Motor neuron (in vitro differentiated cells): ENCODE measurements at places on chromosomes 5 and 9.

DNA sequence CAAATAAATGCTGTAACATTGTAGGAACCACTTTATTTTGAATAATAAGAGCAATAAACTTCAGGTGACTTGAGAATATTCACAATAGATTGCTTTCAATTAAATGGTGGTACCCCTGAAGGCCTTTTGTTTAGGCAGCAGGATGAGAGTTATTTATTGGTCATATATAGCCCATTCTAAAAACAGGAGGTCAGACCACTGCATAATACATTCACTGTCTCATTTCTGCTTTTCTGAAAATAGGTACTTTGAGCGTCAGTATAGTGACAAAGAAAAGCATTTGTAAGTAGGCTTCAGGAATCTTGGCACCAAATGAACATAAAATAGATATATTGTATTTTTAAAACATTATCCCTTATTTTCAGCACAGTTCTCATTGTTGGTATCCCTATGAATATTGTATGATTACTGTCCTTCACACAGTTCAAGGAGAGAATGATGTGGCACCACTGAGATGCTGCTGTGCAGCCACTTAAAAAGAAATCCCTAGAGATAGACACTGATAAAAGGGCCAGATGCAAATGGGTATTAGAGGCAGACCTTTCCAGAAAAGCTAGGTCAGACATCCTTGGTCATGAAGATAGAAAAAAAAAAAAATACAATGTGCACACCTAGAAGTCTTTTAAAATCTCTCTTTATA lies 381.8 kb upstream of the ST8SIA4 start:
- no peak for ATAC-seq

DNA sequence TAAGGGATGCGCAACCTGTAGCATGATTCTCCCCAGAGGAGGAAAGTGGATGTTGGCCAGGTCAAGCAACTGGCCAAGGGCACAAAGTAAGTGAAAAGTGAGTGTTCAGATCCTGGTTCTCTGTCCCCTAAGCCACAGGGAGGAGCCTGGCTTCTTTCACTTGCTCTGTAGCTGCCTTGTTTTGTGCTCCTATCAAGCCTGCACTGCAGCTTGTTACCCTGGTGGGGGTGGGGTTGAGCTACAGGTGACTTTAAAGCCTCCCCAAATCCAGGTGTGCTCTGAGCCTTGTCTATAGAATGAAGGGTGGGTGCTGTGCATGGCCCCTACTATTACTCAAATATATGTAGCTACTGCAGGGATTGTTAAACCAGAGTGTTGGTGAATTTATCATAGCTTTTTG lies 32.9 kb downstream of the RALGPS1 start:
- no peak for ATAC-seq

DNA sequence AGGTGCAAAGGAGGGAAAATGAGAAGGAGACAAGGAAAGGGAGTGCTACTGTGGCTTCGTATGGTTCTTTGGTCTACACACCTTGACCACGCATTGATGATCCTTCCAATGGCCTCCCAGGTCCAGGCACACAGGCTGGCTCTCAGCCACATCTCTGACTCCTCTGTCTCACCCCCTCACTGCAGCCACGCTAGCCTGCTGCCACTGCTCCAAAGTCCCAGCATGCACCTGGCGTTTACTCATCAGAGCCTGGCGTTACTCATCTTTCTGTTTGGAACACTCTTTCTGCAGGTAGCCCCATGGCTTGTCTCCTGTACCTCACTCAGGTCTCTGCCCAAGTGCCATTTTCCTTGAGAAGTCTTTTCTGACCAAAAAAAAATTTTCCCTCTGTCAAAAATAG lies 195.5 kb downstream of the SNCAIP start:
- no peak for ATAC-seq

GRCh38 chr5:91390268-91390667 lies 7.2 kb upstream of the ARRDC3 start:
- ATAC-seq, result no peak

DNA sequence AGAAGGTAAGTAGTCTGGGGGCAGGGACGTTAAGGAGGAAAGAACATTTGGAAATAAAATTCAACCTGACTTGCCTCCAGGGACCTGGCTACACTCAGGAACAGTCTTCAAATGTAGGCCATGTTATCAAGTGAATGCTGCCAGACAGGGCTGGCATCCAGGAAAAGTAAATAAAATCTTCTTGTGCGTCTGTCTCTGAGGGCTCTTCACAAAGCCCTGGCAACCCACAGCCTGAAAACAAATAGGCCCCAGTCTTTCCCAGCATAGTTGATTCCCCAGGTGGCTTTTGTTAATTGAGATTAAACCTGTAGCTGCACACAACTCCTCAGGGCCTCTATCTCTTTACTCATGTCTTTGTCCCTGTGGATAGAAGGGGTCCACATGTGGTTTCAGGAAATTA lies 55.4 kb downstream of the STK32A start:
- no peak for ATAC-seq

DNA sequence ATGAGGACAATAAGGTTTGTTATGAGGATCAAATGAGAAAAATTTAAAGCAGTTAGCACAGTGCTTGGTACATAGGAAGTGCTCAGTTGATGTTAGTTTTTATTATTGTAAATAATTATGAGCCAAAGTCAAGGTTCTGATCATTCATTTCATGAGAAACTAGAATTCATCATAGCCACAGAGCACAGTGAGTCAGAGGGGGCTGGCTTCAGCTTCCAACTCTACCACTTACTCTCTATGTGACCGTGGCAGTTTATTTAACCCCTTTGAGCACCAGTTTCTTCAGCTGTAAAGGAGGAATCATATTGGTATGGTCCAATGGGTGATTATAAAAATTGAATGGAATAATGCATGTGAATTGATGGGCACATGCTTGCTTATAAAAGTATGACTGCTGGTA lies 39.4 kb downstream of the KLHL3 start:
- no peak for ATAC-seq

DNA sequence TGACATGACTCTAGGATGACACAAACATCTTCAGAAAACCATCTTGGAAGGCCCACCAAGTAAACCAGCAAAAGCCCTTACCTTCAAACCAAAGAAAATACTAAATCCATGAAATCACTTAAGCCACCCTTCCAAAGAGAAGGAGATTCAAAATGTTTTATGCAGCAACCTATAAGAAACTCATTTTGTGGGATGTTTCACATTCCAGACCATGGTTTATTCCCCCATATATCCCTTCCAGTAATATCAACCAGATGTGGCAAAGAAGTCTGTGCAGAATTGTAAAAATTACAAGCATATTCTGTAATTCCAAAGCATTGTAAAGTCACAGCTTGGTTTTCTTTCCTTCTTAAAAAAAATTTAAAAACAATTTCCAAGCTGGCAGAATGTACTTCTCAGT lies 117.4 kb downstream of the SLIT3 start:
- ATAC-seq, result no peak

DNA sequence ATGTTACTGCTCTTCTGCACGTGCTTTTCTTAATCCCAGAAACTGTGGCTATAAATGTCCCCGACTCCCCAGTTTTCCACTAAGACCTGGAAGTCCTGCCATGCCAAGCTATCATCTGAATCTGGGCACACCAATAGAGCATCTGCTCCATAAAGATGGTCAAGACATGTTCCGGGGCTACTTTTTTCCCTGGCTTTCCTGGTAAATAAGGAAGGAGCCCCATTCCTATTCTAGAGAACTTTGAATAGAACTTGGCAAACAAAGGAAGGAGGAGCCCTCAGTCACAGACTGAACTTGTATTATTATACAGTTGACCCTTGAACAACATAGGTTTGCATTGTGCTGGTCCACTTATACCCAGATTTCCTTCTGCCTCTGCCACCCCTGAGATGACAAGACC lies 182.9 kb downstream of the CCDC192 start:
- no peak for ATAC-seq

- ATAC-seq, result no peak
Observed at GRCh38 chr5:121681229-121681855, 170.3 kb upstream of the FTMT start.

DNA sequence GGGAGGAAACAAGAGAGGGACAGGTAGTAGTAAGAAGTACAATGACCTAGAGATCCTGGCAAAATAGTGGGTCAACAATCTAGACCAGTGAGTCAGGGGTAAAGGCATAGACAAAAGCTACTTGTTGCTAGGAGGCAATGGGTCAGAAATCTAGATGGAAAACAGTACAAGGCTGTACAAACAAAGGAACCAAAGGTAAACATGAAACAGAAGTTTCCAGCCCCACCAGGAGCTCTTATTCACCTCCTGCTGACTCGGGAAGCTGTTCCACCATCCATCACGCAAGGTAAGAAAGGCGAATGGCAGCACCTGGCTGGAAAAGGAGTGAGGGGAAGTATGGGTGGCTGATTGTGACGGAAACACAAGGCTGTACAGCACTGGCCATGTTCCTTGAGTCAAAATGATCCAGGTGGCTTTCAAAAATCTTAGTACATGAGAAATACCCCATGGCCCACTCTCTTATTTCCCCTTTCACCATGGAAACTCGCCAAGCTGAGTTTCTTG lies 70.5 kb upstream of the RAI14 start:
- ATAC-seq, result no peak

DNA sequence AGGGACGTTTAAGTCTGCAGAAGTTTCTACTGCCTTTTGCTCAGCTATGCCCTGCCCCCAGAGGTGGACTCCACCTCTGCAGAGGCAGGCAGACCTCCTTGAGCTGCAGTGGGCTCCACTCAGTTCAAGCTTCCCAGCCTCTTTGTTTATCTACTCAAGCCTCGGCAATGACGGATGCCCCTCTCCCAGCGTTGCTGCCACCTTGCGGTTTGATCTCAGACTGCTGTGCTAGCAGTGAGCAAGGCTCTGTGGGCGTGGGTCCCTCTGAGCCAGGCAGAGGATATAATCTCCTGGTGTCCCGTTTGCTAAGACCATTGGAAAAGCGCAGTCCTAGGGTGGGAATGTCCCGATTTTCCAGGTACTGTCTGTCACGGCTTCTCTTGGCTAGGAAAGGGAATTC lies 2188.5 kb upstream of the WWC1 start:
- ATAC-seq, result no peak

DNA sequence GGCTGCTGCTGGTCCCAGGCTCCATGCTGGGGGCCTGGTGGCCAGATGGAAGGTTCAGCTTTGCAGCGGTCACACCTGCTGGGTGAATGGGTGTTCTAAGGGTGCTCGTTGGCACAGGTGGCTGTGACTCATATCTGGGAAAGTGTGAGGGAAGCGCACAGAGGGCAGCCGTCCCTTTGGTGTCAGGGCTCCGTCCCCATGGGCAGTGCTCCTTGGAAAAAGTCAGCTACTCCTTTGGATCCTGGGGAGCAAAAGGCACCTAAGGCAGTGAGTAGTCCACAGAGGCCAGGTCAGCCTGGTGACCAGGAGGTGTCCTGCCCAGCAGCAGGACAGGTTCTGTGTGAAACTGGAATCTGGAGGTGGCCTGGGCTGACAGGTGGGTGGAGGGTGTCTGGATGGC lies 18.4 kb upstream of the GBGT1 start:
- ATAC-seq, result no peak

DNA sequence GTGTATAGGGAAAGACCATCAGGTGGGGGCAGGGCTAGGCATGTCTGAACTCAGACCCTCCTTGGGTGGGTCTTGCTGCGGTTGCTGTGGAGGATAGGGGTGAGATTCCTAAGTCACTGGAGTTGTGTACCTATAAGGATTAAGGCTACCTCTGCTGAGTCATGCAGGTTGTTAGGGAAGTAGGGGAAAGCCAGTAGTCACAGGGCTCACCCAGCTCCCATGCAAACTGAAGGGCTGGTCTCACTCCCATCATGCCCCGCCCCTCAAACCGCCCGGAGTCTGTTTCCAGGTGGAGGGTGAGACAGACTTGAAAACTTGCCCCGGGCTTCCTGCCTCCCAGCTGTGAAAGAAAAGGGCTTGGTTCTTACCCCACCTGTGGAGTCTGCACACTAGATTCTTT lies 161.8 kb downstream of the CAVIN4 start:
- ATAC-seq, result no peak

DNA sequence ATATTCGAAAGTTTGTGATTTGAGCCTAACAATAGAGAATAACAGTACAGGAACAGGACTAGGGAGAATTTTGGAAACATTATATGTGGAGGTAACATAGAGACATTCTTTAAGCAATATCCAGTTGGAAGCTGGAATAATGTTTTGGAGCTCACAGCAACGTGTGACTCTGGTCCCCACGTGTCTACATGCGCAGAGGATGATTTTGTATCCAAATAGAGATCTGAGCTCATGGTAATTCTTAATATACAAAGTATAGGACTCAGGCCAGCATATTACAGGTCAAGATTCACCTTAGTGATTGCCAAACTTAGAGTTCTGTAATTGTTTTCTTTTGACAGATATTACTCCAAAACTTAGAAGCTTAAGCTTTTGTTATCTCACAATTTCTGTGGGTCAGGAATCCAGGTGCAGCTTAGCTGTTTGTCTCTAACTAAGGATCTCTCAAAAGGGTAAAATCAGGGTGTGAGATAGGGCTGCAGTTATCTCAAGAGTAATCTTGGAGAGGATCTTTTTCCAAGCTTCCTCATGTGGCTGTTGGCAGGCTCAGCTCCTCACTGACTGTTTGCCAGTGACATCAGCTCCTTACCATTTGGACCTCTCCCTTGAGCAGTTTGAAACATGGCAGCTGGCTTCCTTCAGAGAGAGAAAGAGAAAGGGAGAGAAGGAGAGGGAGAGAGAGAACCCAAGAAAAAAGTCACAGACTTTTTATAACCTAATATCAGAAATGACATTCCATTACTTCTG lies 272.0 kb upstream of the ZNF462 start:
- no peak for ATAC-seq

GRCh38 chr5:102691434-102691833 lies 63.7 kb upstream of the PAM start:
- ATAC-seq, result peak; percentile 48

DNA sequence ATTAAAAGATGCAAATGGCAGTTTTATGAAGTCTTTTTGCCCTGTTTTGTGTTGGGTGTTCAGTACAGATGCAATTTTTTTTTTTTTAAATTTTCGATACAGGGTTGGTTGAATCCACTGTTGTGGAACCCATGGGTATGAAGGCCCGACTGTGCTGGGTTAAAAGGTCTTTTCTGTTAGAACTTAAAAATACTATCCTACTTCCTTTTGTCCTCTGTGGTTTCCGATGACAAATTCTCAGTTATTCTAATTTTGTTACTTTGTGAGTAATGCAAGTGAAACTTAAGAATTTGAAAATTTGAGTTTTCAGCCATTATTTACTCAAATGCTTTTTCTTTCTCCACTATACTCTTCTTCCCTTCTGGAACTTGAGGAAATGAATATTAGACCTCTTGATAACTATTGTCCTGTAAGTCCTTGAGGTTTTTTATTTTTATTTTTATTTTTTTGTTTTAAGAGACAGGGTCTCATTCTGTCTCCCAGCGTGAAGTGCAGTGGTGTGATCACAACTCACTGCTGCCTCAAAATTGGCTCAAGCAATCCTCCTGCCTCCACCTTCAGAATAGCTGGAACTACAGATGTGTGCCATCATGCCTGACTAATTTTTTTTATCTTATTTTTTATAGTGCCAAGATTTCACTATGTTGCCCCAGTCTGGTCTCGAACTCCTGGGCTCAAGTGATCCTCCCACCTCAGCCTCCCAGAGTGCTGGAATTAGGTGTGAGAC lies 67.5 kb downstream of the ZCCHC7 start:
- ATAC-seq, result no peak
